ENCODE measurements at places on chromosomes 4 and X. TPM values are rescaled to one million over a fixed set of nuclear protein-coding genes. Genes with fewer than 3 reads are reported as not detected.

DNA sequence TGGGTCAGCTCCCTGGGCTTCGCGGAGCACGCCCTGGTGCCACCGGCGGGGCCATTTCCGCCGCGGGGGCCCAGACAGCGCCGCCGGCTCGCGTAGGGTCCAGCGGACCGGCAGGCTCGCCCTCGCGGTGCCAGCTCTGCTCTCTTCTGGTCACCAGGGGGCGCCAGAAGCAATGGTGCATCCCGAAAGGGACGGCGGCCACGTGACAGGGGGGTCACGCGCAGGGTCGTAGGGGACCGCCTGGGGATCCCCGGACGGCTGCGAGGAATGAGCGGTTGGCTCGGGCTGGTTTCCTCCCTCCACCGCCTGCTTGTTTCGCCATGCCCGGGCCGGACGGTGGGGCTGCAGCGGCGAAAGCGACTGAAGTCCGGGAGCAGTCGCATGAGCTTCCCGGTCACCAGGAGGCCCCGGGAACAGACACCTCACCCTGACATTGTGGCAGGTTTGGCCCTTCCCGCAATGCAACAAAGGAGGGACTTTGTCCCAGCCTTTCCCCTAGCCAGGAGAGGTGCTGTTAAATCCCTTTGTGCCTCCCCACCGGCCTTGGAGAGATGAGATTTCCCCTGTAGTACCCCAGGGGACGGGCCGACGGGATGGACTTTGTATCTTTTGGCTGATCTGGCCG is 15.8 kb downstream of the ZCCHC12 start:
- peak; percentile 70 for DNase-seq
- H3K27me3 ChIP-seq: peaks cover 12% of the 10 kb centered on the region
- no peak overlapping the region for H3K27ac ChIP-seq
- H3K4me1 ChIP-seq: no peaks in the 10 kb centered on the region
- H3K36me3 ChIP-seq: no peaks in the 10 kb centered on the region

DNA sequence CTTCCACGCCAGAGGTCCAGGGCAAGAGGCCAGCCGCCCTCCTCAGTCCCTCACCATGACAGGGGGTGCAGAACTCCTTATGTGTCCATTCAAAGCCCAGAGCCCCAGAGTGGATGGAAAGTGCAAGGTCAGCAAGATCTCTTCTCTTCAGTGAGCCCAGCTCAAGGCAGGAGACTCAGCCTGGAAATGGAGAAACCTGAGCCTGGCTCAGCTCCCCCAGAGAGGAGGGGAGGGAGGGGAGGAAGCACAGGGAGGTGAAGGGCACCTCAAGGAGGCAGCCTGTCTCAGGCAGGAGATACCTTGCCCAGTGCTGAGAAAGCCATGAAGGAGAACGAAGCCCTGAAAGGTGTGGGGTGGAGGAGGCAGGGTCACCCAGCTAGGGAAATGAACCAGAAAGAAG is 121.8 kb upstream of the PJA1 start:
- no peaks in the 10 kb centered on the region for H3K36me3 ChIP-seq
- H3K27ac ChIP-seq: no peak overlapping the region
- no peaks in the 10 kb centered on the region for H3K27me3 ChIP-seq
- no peak overlapping the region for H3K4me3 ChIP-seq

DNA sequence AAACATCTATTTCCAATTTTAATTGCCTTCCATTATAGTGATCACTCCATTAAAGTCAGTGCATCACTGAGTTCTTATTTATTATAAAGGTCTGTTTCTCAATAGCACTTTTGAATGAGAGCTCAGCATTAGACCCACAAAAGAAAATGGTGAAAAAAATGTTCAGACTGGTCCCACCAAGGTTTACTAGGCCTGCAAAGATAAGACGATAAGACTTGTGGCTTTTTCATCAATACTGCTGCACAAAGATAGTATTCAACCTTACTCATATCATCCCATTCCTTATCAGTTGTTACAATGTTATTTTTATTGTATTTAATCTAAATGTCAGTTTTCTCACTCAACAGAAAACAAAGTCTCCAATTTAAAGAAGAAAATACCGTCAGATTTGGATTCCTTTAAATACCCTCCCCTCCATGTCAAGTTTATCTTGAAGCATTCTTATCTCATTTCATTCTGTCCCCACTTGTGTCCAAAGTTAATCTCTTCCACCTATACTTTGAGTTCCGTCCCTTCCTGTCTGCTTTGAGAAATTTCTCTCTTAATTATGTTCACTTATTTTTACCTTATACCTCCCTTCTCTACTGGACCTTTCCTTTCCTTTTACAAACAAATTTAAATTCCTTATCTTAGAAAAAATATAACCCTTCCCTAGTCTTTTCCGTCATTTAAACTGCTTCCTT is 140.0 kb downstream of the GASK1B start:
- no peak overlapping the region for H3K4me3 ChIP-seq
- DNase-seq: no peak
- no peaks in the 10 kb centered on the region for H3K4me1 ChIP-seq
- H3K27ac ChIP-seq: no peak overlapping the region
- no peaks in the 10 kb centered on the region for H3K36me3 ChIP-seq

DNA sequence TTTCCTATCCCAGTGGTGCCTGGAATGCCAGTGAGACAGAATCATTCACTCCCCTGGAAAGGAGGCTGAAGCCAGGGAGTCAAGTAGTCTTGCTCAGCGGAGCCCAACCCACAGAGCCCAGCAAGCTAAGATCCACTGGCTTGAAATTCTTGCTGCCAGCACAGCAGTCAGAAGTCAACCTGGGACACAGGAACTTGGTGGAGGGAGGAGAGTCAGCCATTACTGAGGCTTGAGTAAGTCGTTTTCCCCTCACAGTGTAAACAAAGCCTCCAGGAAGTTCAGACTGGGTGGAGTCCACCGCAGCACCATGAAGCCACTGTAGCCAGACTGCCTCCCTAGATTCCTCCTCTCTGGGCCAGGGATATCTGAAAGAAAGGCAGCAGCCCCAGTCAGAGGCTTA is 283.2 kb upstream of the CPEB2 start:
- H3K4me3 ChIP-seq: no peak overlapping the region
- H3K36me3 ChIP-seq: no peaks in the 10 kb centered on the region
- DNase-seq: no peak
- H3K27ac ChIP-seq: no peak overlapping the region
- H3K4me1 ChIP-seq: no peaks in the 10 kb centered on the region

- DNase-seq: no peak
- H3K27ac ChIP-seq: no peak overlapping the region
- no peaks in the 10 kb centered on the region for H3K36me3 ChIP-seq
- H3K4me1 ChIP-seq: no peaks in the 10 kb centered on the region
- no peak overlapping the region for H3K4me3 ChIP-seq
Measured at GRCh38 chr4:133062851-133063250, 86.2 kb upstream of the PCDH10 start.

The GATA1 gene
- total RNA-seq: not detected

Measured in activated CD4-positive, alpha-beta memory T cell treated with anti-CD3 and anti-CD28 coated beads for 36 hours (primary cell).